Stimulated activated CD4-positive, alpha-beta T cell treated with anti-CD3 and anti-CD28 coated beads, Interleukin-1b, Interleukin-23, amount 100 ng/mL, for 4 hours (primary cell): ENCODE measurements at places on chromosomes 11 and 22.

GRCh38 chr11:35785287-35786167 lies 123.0 kb downstream of the TRIM44 start:
- no peak for DNase-seq

DNA sequence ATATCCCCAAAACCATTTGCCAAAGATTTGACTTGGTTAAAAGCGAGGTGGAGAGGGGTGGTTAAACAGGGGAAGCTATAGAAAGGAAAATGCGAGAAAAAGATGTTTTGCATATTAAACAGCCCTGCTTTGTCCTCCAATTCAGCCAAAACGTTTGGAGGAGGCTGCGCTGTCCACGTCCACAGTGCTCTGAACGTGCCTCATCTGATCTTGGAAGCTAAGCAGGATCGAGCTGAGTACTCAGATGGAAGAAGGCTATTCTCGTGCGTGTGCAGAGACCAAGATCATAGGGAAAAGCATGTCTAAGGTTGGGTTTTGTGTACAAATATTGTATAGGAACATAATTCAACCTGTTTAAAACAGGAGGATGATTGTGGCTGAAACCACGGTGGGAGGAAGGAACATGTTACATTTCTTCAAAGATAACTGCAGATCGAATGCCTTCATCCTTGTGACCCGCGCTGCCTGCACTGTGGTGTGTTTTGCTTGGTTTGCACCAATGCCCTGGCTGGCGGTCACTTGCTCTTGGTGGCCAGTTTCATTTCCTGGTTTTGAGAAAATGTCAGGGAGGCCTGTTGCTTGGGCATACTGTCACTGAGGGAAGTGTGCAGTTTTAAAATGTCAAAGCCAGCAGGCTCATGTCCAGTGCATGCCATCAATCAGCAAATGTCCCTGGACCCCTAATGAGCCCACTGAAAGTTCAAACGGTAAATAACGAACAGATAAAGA lies 40.4 kb downstream of the FLI1 start:
- no peak for DNase-seq

DNA sequence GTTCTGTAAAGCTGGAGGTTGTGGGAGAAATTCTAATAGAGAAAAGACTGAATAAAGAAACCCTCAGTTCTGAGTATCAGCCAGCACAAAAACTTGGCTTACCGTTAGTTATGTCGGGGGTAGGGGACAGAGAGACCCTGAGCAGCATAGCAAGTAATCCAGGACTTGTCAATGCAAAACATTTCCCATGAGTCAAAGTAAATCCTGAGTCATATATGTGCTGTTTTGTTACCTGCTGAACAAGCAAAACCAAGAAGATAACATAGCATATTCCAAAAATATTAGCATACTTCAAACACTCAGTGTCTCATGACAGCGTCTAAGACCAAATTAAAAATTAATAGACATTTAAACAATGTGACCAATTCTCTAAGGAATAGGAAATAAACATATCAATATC lies 75.1 kb upstream of the LUZP2 start:
- no peak for DNase-seq

DNA sequence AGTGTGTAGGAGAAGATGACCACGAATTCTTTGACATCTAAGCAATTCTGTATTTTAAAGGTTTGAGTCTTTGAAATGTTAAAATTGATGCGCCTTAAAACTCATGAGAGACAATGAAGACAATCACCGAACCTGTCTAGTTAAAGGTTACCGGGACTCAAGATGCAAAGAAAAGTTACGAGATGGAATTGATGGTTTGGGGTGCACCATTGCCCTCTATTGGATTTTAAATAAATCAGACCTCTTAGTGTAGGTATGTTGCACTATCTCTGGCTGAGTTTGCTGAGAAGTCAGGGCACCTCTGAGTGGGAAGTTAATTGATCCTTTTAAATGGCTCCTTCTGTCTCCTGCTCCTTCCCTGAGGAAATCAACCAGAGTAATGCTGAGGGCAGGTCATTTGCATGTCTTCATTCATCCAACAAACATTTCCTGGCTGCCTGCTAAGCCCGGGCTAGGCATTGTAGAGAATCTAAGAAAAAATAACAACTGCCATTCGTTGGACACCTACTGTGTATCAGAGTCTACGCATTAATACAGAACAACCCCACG lies 19.4 kb upstream of the TMA7B start:
- DNase-seq, result no peak

- DNase-seq, result no peak
Observed at GRCh38 chr11:36306888-36307287, 10.8 kb downstream of the PRR5L start.

DNA sequence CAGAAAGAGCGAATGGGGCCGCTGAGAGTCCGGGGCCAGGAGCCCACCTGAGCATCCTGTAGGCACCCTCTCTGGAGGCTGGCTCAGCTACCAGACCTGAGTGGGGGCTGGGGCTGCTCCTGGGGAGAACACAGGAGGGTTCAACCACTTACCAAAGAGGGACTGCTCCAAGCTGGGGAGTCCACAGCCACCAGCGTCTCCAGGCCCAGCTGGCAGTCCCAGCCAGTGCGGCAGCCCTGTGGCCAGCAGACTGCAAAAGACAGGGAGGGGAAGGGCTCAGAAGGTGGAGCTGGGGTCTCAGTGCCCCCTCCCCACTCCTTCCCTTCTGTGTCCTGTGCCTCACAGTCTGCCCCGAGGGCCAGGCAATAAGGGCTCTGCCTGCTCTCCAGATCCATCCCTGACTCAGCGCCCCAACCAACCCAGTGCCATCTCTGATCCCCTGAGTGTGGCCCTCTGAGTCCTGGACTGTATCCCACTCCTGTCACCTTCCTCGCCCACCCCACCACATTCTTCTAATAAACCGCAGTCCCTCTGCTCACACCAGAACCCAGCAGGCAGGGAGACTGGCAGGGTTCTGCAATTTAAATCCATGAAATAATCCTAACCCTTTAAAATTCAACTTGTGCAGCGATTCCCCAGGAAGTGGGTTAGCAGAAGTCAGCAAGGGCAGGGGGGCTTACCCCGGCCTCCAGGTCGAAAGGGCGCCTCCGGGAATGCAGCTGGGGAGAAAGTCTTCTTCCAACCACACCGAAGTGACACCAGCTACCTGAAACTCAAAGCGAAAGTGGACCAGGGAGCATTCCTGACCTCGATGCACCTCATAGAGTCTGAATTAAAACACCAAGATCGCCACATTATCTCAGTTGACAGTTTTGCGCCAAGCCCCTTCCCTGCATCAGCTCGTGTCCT lies 13.3 kb downstream of the CHST1 start:
- DNase-seq, result no peak

DNA sequence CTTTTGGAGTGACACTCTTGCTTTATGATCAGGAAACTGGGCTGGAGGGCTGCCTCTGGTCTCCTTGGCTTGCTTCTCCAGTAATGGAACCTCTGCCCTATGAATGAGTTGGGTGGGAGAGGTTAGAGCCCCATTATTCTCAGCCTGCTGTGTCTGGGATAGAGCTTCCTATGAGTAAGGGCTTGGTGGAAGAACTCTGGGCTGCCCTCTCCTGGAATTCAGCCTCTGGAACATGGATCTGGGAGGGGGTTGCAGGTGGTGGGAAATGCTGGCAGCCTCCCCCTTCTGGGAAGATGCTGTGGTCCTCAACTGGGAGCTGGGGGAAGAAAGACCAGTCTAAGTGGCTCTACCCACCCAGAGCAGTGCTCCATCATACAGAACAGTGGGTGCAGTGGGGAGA lies 81.8 kb upstream of the SYN3 start:
- no peak for DNase-seq
